Activated T-helper 1 cell treated with anti-CD3 and anti-CD28 coated beads, Interleukin-2, amount 50 U/mL, for 16 hours (primary cell): ENCODE measurements at places on chromosomes 3 and 15.

DNA sequence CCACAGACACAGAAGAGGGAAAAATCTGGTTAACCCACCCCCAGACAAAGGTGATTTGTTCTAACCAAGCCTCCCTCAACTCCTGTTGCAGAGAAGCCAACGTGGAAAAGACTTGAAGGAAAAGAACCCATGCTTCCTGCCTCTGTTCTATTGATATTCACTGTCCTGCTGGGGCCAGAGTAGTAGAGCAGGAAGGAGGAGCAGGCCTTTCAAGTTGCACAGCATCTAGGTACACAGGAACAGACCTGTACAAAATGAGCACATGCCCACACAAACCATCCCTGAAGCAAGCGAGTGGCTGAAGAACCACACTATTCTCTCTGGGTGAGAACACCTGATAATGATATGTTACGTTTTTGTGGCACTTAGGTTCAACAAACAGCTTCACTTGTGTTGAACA, 29.9 kb downstream of the RASGRP1 start:
- no peak for DNase-seq

GRCh38 chr15:62792986-62793751, 249.4 kb upstream of the TPM1 start:
- DNase-seq, result no peak

DNA sequence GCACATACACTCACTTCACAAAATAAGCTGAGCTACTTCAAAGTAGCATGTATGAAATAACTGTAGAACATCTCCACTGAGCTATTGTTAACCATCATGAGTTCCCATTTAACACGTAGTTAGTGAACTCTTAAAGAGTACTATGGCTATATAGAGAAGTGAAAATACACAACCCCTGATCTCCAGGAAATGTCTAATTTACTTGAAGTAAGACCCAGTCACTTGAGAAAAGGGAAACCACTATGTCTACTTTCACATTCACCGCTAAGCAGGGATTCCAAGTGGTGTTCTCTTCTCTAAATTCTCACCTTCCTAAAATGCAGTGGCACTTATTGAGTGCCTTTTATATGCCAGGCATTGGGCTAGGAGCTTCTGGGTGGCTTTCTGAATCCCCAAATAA, 35.0 kb upstream of the COLQ start:
- DNase-seq, result no peak

GRCh38 chr15:51260202-51260601, 78.2 kb downstream of the CYP19A1 start:
- no peak for DNase-seq
